ENCODE measurements at places on chromosomes 1 and 21.
A peak's percentile ranks its signal among the peaks of the same experiment; 100 is the strongest.

DNA sequence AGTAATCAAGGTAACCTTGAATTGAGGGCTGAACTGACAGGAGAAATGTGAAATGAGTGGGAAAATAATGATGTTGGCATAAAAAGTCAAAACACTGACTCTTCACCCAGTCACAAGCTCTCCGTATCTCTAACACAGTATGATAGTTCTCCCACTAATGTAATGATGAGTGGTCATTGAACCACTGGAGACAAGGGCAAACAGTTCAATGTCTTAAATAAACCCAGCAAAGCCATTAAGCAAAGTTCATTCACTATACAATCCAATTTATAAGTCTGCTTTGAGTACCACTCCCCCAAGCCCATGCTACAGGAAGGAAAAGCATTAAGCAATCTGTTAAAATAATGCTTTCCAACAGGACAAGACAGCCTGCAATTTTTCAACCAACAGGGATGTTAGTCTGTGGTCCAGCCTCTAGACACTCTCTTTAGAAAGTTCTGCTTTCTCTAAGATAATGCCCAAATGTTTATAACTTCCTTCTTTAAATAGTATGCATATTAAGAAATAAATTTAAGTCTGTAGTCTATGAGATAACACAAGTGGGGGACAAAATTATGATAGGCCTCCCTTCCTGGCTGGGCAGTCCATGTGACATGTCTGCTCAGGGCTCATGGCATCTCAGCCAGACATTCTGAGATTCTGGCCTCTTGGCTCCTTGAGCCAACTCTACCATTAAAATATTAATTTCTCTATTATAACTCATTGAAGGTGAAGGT, 25.5 kb upstream of the DDAH1 start:
- DNase-seq: no peak

GRCh38 chr1:106721790-106722189, 334.7 kb upstream of the PRMT6 start:
- DNase-seq: no peak

DNA sequence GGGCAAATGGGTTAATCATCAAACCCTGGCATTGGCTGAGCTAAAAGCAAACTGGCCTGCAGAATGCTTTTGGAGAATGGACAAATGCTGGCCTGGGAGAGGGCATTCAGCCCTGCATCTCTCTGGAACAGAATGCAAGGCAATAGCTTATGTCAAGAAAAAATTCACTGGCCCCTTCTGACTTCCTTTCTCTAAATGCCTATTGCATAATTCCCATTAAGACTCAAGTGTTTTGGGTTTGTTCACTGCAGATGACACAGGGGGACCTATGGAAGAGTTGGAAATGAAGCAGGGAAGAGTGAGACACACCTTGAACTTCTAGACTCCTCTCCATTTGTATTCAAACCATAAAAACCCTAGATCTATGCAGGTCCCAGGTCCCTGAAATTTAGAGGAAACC, 15.9 kb downstream of the PEA15 start:
- DNase-seq: no peak

DNA sequence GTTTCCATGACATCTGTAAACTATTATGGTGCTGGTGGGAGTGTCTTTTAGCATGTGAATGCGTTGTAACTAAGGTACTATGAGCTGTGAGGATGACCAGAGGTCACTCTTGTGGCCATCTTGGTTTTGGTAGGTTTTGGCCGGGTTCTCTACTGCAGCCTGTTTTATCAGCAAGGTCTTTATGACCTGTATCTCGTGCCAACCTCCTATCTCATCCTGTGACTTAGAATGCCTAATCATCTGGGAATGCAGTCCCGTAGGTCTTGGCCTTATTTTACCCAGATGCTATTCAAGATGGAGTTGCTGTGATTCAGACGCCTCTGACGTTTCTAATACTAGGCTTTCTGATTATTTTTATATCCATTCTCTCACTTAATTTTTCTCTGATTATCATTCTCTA, 9.4 kb downstream of the NCAM2 start:
- no peak for DNase-seq

GRCh38 chr1:118306851-118307250, 121.8 kb upstream of the SPAG17 start:
- no peak for DNase-seq

GRCh38 chr1:99986656-99987225, 16.9 kb downstream of the SLC35A3 start:
- no peak for DNase-seq

DNA sequence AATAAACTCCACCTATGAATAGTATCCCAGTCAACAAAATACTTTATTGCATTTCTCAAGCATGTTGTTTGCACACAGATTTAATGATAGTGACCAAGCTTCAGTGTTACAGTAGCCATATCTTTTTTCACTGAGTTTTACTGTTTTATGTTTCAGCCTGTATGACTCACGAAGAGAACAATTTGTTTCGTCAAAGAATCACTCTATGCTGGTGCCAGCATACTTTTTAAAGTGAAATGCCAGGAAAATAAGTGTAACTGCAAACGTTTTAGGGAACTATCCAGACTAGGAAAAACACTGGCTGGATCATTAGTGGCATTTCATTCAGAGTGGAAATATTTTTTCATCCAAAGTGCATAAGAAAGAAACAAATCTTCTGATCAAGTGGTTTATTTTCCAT, 210.8 kb downstream of the COL11A1 start:
- no peak for DNase-seq

DNA sequence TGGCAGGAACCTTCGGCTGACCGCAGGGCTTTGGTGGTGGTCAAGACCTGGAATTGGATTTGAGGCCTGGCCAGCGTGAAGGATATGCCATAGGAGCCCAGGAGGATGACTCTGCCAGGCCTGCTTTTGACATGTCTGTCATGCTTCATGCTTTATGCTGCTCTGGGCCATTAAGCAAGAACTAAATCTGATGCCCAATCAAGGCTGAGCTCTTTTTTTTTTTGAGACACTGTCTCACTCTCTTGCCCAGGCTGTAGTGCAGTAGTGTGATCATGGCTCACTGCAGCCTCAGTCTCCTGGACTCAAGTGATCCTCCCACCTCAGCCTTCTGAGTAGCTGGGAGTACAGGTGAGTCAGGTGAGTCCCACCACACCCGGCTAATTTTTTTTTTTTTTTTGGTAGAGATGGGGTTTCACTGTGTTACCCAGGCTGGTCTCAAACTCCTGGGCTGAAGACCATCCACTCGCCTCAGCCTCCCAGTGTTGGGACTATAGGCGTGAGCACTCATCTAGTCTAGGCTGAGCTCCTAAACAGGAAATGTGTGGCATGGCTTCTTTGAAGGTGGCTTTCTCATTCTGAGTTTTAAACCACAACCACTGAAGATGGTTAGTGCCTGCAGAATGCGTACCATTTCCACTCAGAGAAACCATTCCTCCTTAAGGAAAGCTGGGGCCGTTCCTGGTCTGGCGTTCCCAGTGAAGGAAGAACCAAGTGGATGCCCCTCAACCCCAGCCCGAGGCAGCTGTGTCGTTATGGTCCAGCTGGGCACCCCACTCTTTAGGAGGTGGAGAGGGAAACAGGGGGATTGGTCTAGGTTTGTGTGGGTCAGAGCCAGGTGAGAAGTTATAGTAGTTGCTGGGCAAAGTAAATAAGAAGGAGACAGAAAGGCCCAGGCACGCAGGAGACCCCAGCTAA, 34.2 kb upstream of the ATP5PO start:
- DNase-seq: no peak

DNA sequence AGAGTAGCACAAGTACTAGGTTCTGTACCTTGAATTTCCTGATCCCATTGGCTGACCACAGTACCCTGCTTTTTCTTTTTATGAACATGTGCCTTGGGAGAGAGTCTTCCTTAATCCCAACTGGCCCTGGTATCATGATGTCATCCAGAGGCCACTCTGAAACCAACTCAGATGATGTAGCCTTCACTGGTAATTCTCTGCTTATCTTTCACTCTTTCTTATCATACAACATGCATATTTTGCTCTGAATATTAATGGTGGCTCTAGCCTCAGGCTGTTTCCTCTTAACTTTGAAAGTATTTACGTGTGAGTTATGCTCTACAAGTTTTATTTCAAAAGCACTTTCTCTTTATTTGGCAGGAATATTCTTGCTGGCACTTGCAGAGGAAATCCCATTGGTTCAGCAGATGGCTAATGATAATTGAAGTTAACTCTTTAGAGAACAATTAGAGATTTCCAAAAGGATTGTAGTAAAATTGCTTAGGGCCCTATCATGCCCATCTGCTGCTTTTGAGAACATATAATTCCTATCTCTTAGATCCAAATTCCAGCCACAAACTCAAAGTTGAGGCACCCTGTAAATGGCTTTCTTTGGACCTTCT, 86.1 kb downstream of the PTGER3 start:
- no peak for DNase-seq

DNA sequence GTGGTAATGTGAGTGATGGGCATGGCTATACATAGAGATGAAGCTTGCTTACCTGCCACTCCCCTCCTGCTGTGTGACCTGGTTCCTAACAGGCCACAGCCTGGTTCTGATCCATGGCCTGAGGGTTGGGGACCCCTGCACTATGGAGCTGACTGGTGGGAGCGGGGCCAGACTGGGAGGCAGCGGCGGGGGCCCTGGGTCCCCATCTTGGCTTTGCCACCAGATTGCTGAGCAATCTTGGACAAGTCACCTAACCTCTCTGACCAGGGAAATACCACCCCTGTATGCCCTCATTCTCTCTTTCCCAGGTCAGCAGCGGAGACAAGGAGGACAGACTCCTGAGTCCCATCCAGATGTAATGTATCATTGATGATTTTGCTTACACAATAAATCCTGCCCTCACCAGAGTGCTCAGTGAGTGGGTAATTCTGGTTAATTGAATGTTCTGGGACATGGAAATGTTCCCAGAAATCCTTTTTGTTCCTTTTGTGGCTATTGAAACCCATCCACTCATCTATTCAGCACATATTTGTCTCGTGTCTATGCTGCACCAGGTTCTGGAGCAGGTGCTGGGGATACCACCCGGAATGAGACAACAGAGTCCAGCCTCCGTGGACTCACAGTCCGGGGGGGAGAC, 4.1 kb upstream of the ARHGEF10L start:
- DNase-seq: no peak

DNA sequence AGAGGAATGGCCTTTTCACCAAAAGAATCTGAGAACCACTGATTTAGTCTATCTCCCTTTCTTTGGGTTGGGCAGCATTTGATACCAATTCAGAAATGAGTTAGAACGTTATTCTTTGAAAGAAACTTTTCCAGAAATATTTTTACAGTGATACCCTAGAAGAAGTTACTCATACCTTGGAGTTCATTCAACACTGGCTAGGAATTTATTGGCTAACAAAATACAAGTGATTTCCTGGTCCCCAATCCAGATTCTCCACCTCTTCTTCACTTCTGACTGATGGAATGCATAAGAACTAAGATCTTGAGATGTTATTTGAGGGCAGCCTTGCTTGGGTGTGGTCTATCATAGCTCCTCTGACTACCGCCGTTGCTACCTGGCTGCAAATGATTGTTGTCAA, 9.4 kb downstream of the C1orf162 start:
- DNase-seq: no peak

GRCh38 chr1:234372011-234372757, 1.1 kb upstream of the COA6 start:
- DNase-seq: no peak

DNA sequence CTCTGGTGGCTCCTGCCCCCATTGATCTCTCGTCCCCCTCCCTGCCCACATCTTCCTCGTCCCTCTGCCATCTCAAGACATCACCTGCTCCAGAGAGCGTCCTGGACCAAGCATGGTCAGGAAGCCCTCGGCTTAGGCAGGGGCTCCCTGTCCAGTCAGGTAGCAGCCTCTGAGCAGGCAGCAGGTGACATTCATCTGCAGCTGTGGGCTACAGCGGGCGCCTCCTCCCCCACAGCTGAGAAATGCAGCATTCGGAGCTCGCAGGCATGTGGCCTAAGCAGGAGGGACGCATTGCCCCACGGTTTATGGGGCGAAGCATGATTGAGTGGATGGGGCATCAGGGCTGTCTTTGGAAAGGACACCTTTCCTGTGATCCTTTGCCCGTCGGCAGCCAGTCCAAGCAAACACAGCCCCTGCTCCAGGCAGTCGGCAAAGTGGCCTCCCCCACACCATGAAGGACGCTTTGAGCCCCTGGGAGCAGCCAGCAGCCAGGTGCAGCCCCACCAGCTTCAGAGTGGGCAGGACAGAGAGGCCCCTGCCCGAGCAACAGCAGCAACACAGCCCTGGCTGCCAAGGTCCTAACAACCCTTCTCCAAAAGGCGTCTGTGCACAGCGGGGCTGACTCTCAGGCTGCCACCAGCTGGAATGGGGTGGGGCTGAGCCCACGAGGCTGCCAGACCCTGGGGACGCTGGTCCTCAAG, 234.1 kb upstream of the VAMP3 start:
- DNase-seq: peak; percentile 31

DNA sequence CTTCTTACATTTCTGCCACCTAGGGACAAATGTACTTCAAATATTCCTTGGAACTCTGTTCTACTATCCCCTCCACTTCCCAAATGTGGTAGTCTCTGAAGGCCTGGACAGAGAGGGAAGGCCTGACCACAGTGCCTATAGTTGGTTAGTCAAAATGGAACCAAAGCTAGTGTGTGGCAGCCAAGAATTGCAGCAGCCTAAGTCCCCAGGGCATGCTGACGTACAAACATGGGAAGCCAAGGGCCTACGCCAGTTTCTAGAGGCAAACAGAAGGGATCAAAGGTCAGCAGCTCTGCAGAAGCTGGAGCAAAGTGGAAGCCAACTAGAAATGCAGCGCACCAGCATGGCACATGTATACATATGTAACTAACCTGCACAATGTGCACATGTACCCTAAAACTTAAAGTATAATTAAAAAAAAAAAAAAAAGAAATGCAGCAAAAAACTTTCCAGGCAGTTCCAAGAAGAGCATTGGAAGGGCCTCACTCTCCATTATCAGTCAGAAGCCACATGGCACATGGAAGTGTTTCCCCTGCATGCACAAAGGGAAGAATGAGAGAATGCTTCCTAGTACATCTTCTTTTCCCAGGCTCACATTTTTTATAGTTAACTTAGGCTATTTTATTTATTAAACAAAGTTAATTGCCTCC, 39.4 kb upstream of the GADD45A start:
- peak; percentile 20 for DNase-seq

DNA sequence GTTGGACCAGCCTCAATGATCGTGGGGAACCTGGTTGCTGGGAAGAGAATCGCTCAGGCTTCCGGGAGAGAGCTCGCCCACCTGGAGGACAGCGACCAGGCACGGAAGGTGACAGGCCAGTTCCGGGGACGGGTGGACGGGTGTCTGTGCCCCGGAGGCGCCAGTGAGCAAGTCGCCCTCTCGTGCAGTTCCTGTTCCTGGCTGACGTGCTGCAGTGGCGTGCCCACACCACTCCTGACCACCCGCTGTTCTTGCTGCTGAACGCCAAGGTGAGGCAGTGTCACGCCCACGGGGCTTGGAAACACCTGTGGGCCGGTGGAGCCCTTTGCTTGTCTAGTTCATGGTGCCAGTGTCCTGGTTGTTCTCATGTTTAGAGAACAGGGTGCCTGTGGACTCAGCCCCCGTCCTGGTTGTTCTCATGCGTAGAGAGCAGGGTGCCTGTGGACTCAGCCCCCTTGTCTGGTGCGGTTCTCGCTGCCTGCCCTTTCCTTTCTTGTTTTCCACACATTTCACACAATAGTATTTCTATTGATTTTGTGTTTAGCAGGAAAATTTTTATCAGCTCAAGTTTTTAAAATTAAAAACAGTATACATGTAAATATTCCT, 53.1 kb downstream of the S100B start:
- no peak for DNase-seq
